ENCODE measurements at places on chromosomes 2 and 18.

DNA sequence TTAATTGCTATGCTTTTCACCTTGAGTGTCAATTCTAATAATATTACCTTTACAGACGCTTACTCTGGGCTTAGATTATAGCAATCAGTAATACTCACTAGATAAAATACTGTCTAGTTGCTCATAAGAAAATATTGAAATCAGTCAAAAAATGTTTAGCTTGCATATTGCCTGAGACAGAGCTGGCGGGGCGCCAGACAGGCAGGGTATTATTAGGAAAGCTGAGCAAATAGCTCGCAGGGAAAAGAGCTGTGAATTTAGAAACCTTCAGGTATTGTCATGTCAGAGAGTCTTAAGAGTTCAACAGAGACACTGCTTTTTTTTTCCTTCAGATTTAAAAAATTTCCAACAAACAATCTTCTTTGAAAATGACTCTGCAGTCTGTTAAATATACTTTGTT, 118.4 kb downstream of the MEIS1 start:
- DNase-seq: no peak

DNA sequence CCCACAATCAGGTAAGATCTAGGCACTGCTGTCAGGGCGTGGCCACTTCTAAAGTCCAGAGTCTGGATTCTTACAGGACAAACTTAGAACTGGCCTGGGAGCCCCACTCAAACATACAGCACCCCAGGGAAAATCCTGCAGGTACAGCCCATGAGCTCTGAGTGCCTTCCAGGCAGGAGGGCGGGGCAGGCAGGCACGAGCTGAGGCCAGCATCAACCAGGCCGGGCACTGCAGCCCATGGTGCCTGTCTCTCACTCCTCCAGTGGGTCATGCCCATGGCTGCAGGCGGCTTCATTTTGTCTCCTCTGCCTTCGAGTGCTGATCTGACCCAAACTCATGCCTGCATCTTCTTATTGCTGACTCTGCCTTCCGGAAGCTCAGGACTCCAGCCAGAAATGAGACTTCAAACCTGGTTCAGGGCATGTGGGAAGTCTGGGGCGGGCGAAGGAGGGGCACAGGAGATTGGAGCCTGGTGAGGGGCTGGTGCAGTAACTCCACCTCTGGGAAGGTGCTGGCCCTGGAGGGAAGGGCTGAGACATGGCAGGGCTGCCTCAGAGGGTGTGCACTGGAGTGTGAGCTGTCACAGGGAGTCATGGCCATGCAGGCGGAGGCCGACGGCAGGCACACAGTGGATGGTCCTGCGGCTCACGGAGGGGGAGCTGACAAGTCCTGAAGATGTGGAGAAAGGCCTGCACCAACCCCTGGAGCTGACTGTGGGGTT, 40.5 kb downstream of the HS6ST1 start:
- DNase-seq: no peak

GRCh38 chr18:62576845-62577512, 54.2 kb downstream of the ZCCHC2 start:
- DNase-seq: no peak

GRCh38 chr18:44028109-44028508, 652.6 kb upstream of the SETBP1 start:
- no peak for DNase-seq

GRCh38 chr2:9094117-9094516, 90.6 kb upstream of the MBOAT2 start:
- no peak for DNase-seq

Measured in CD8-positive, alpha-beta memory T cell (primary cell).